ENCODE measurements at places on chromosomes 6 and 20.

- no peak for DNase-seq
Measured at GRCh38 chr6:13327691-13328075, 654 bp downstream of the TBC1D7 start.

- DNase-seq: no peak
Measured at GRCh38 chr6:45664707-45665106, 287.0 kb upstream of the SUPT3H start.

DNA sequence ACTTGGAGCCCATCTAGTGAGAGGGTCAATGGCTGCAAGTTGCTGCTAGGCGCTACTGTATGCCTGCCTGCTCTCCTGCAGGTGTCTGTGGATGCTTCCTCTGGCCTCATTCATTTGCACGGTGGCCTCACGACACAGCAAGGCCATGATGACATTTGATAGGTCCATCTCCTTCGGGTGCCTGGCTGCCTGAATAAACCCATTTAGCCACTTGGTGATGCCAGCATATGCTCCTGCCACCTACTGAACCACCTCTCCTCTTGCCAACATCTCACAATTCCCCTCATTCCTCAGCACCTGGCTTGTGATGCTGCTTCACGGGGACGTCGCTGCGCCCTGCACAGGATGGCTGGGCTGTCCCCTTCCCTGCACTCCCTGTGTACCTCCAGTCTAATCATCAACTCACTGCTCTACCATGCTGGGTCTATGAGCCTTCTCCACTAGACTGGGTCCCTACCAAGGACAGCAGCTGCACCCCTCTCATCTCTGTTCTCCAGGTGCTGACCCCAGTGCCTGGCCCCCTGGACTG, 51.1 kb downstream of the AGPAT4 start:
- no peak for DNase-seq

GRCh38 chr6:144013486-144013909, 5.4 kb upstream of the PLAGL1 start:
- no peak for DNase-seq

DNA sequence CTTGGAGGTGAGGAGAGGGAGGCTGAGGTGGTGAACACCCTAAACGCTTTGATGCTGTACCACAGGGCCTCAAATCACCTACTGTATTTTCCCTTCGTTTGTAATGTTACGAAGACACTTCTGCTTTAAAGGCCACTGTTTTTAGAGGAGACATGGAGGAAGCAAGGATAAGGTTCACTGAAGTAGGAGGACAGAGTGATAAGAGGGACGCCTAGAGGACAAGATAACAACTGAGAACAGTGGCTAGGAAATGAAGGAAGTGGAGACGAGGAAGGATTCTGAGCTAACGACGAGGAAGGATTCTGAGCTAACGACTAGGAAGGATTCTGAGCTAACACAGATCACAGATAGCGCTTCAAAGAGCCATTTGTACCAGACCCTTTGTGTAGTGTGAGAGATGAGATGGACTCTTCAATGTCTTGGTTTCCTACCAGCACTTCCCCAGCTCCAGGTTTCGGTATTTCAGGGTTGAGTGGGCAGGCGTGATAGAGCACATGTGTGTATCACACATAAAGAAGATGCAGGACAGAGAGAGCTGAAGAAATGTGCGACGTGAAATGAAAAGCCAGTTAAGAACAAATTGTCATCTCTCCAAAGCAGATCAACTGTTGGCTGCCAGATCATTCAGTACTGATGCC, 7.5 kb downstream of the SF3B5 start:
- DNase-seq: no peak

DNA sequence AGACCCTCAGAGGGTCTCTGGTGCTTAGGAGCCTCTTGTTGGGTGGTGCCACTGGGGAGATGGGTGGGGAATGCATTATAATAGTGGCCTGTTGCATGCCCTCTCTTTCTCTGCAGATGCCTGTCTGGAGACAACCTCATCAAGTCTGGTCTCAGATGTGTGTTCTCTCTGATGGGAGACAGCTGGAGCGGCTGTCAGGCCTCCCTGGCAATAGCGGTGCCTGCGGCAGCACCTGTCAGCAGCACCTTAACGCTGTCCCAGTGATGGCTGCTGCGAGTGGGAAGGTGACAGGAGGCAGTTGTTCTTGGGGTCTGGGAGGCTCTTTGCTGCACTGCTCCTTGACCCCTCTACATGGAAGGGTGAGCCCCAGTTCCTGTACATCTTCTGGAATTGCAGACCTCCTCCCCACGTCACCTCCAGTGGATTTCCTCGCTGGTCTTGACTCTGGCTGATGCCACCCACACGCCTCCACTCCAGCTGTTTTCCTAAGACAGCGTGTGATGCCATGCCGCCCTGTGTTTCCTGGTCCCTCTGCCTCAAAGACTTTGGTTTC, 63.3 kb upstream of the BLCAP start:
- DNase-seq: no peak

DNA sequence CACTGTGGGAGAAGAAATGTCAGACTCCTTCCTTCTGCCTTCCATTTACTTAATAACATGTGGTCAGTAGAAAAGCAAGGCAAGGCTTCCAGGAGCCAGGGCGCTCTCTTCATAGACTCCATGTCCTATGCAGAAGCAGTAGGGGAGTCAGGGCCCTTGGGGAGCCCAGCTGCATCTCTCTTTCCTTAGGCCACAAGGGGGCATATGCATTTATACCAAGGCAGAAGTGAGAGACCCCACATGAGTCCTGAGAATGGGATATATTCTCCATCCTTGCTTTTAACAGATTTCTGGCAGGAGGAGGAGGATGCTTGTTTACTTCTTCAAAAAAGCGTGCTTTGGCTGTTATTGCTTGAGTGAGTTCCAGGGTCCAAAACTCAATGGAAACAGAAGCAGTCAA, 198.5 kb downstream of the HIVEP2 start:
- no peak for DNase-seq

- DNase-seq: no peak
Measured at GRCh38 chr6:85424981-85425380, 24.9 kb upstream of the NT5E start.

GRCh38 chr6:167826896-167827582, at the start of gene AFDN:
Gene AFDN (plus strand): TSS chr6:167826911. CDS start chr6:167827133, 222 bp downstream.
- DNase-seq: no peak

DNA sequence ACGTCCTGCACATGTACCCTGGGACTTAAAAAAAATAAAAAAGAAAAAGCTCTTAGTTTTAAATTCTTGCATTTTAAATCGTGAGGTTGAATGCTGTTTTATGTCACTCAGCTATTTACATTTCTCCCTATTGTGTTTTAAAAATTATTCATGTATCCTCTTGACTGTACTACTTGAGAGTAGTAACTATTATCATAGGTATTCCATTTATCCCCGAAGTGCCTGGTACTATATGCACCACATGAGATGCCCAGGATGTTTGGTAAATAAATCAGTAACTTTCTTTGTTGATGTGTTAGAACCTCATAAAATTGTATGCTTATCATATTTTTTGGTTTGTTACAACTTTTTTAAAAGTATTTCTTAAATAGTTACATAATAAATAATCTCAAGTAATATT, 18.4 kb downstream of the MAP3K4 start:
- no peak for DNase-seq

- no peak for DNase-seq
Measured at GRCh38 chr20:44326391-44327159, 10.3 kb upstream of the R3HDML start.

GRCh38 chr20:23641936-23642751, 4.4 kb upstream of the CST3 start:
- no peak for DNase-seq

GRCh38 chr6:147765541-147765940, 257.1 kb downstream of the SAMD5 start:
- DNase-seq: no peak

DNA sequence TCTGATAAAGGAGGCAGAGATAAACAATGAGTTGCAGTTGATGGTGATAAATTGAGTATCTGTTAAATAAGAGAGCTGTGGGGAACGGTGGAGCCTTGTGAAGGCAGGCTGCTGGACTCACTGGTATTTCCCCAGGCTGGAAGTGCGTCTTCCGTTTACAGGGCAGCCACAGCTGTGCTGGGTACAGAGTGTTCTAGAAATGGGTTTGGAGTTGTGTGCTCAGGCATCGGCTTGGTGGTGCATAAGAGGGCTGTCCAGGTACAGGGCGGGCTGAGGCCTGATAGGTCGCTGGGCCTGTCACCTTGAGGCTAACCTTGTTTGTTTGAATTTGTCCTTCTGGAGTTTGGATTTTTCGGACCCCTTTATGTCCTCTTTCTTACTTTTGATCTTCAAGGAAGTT, 39.3 kb downstream of the ARID1B start:
- DNase-seq: no peak

- no peak for DNase-seq
Measured at GRCh38 chr20:63876489-63877036, 11.5 kb downstream of the TPD52L2 start.

- no peak for DNase-seq
Measured at GRCh38 chr6:31053873-31054272, 43.6 kb downstream of the MUC22 start.

- no peak for DNase-seq
Measured at GRCh38 chr6:169177516-169178166, 76.0 kb downstream of the THBS2 start.

GRCh38 chr6:17035257-17036064, 66.4 kb upstream of the STMND1 start:
- DNase-seq: no peak

- DNase-seq: no peak
Measured at GRCh38 chr20:24503352-24503931, 34.0 kb downstream of the SYNDIG1 start.

- no peak for DNase-seq
Measured at GRCh38 chr6:31898383-31899011, 999 bp upstream of the EHMT2 start.

DNA sequence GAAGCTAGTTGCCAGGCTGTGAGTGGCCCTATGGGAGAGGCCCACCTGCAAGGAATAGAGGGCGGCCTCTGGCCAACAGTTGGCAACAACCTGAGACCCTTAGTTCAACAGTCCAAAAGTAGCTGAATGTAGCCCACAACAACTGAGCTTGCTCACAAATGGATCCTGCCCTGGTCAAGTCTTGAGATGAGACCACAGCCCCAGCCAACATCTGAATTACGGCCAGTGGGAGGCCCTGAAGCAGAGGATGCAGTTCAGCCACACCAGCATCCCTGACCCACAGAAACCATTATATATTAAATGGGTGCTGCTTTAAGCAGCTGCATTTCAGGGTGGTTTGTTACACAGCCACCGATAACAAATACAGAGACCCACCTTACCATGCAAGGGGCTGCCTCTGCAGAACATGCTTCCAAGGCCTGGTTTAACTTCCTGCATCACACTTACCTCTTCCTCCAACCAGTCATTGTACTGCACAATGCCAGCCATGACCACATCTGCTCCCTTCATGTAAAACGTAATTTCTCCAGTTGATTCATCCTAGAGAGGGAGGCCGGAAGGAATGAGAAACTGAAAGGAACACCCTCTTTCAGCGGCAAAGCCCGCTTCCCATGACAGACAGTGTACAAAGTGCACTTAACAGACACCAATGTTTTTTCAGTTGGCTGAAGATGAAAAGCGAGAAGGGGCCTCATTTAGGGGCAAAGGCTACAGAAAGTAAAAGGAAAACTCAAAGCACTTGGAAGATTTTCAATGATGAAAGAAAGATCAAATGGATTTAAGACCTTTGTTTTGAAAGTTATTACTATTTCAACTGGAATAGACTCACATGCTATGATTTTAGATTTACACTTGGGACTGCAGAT, 86.2 kb upstream of the NFATC2 start:
- no peak for DNase-seq

- no peak for DNase-seq
Measured at GRCh38 chr6:57029213-57029612, 17.3 kb upstream of the KIAA1586 start.

GRCh38 chr20:33838035-33838864, 27.1 kb downstream of the CHMP4B start:
- DNase-seq: no peak

DNA sequence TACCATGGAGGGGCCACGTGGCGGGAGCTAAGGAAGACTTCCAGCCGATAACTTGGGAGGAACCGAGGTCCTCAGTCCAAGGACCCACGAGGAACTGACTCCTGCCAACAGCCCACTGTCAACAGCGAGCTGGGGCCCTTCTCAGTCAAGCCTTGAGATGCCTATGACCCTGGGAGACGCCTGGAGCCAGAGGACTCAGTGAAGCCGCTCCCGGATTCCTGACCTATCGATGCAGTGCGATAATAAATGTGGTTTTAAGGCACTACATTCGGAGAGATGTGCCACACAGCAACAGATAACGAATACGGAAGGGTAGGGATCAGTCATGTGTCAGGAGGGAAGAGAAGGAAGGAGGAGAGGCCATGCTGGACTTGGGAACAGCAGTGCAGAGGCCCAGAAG, 208.5 kb downstream of the NFATC2 start:
- no peak for DNase-seq

DNA sequence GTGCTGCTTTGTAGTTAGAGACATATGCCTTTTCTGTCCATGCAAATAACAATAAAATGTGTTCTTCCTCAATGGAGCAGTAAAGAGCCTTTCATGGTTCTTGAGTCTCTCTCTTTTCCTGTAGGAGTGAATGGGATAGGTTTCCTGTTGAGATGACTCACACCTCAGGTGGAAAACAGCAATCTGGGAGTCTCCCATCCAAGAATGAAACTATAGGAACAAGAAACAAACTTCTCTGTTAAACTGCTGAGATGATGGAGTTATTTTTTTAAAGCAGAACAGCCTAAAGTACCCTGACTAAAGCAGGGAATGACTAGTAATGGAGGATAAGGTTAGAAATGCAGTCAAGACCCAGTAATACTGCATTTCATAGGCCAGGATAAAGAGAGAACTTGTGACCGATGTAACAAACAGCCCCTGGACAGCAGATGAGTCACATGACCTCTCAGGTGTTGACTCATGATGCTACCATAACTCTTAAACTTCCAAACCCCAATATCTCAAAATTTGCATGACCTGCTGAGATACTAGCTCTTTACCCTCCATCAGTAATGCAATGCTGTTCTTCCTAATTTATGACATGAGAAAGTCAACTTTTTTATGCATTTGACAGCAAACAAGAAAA, 548.9 kb downstream of the CBLN4 start:
- DNase-seq: no peak

DNA sequence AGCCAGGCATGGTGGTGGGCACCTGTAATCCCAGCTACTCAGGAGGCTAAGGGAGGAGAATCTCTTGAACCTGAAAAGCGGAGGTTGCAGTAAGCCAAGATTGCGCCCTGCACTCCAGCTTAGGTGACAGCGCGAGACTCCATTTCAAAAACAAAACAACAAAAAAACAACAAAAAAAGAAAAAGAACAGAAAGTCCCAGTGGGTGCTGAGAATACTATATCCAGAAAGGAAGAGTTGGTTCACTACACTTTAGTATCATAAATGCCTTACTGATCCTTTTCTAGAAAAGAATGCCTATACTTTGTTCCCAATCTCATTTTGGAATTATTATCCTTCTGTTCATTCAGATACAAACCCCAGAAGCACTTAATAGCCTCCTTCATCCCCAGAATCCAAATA, 20.9 kb upstream of the ADGRG6 start:
- no peak for DNase-seq

GRCh38 chr6:142749556-142749955, 195.4 kb downstream of the HIVEP2 start:
- DNase-seq: no peak

- no peak for DNase-seq
Measured at GRCh38 chr20:24157213-24157612, 168.6 kb upstream of the GGTLC1 start.

- DNase-seq: no peak
Measured at GRCh38 chr6:41976794-41977484, 35.3 kb upstream of the CCND3 start.

All from activated effector memory CD4-positive, alpha-beta T cell treated with Interleukin-2 at 50 U/mL for 16 hours (primary cell).